ENCODE measurements at places on chromosomes 13 and 19.

- no peak for DNase-seq
These were observed 12.2 kb upstream of the RELB start for GRCh38 chr19:44988896-44989556.

DNA sequence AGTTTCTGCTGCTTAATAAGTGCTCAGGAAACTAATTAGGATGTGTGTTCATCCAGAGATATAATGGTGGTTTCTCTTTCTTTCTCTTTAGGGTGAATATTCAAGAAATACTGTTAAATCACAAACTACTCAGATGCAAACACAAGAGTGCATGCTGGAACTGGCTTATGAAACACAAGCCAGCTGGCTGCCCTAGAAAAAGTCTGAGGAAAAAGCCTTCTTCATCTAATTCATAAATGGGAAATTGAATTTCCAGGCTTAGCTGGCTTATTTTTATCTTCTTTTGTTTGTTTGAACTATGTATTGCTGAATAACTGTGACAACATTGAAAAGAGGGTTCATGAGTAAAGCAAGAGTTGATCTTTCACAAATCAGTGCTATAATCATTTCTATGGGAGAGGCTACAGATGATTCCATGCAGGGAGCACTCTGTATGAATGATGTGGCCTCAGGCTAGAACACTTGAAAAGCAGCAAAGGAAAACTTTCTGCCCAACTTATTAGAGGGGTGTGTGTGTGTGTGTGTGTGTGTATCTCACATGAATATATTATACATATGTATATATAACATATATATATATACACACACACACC lies 69.8 kb upstream of the SCEL start:
- DNase-seq, result no peak

DNA sequence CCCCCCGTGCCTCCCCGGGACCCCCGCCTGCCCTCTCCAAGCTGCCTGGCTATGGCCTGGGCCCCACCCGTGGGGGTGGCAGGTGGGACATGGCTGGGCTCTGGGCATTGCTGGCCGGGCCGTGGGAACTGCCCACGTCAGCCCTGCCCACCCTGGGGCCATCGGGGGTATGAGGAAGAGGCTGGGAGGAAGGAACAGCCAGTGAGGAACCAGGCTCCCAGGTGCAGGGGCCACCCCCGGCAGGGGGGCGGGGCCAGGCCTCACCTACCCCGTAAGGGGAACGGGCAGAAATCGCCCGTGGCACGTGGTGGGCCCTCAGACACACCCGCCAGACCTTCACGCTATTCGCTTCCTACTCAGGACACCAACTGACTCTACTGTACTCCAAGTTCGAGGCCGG lies 22.4 kb downstream of the TCF3 start:
- DNase-seq, result no peak

DNA sequence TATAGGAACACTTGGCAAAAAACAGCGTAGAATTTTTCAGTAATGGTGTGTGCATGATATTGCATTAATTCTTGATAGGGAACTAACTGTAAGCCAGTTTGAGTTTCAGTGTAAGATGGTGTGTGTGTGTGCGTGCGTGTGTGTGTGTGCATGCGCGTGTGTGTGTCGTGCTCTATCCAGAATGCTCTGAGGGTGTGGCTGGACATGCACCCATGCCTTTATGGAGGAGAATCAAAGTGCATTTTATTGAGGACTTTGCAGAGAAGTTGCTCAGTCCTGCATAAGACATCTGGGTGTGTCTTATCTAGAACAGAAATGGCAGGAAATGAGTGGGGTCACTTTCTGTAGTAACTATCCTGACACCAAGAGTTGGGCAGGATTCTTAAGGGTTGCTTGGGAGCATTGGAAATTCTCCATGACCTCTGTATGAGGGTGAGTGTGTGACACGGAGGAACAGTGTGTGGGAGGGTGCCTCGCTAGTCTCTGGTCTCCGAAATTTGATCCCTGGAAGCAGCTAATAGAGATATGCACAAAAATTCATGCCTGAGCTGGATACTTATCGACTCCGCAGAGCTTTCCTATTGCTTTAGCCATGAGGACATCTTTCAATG lies 252.2 kb downstream of the TSHZ3 start:
- no peak for DNase-seq

DNA sequence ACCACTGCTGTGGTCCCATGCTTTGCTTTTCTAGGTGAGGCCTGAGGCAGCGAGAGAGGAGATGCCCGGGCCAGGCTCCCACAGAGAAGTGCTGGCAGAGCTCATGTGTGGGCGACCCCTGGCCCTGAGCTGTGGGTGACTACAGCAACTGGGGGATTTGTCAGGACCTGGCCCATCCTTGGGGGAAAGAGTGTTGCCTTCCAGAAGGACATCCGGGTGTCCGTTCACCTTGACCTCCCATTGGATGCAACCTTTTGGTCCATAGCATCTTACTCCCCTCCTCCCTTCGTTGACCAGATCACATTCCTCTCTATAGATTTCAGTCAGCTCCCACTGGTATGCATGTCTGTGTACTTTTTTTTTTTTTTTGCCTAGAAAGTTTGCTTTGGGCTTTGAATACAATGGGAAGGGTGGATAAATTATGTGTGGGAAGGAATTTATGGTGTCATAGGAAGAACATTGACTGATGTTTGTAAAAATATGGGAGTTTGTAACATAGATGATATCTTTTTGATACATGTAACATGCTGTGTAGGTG lies 84.2 kb upstream of the RNF113B start:
- DNase-seq, result no peak

- no peak for DNase-seq
These were observed 472.0 kb downstream of the DACH1 start for GRCh38 chr13:71395053-71395452.

DNA sequence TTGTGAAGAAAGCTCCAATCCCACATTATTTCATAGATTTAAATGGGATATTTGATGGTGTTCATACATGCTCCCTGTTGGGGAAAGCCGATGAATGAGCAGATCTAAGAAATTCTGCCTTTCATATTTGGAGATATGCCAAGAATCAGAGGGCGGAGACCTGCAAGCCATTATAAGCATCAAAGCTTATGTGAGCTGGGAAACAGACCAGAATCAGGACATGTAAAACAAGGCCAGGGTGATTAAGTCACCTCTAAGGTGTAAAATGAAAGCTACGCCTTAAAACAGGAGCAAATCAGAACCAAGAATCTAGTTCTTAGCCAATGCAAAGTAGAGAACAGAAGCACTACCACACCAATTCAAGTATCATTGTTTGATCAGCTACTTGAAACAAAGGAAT lies 392.4 kb downstream of the DCT start:
- no peak for DNase-seq

DNA sequence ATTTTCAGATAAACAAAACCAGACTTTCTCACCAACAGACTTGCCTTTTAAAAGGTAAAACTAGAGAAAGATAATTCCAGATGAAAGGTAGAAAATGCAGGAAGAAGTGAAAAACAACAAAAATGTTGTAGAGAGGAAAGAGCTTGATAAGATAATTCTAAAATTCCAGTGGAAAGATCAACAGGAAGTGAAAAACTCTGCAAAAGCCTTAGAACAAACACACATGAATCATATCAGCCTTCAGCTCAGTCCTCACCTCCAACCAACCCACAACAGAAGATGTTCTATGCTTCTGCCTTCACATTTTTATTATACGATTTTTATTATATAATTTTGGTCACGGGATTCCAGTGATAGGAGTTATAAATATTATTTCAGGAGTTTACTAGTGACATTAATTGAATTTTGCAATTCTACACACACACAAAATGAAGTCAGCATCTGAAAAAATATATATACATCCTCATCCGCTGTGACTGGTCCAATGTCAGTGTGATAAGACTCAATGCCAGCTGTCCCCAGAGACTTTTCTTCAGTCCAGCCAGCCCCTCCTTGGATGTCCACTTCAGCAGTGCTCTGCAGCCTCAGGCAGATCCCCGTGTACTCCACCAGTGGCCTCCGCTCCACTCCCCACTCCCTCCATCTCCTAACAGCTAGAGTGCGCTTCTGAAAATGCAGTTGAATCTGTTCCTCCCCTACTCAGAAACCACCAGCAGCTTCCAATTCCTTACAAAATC lies 57.9 kb downstream of the GADD45B start:
- no peak for DNase-seq

GRCh38 chr19:4516939-4517300 lies 1.4 kb downstream of the PLIN4 start:
- DNase-seq, result no peak

DNA sequence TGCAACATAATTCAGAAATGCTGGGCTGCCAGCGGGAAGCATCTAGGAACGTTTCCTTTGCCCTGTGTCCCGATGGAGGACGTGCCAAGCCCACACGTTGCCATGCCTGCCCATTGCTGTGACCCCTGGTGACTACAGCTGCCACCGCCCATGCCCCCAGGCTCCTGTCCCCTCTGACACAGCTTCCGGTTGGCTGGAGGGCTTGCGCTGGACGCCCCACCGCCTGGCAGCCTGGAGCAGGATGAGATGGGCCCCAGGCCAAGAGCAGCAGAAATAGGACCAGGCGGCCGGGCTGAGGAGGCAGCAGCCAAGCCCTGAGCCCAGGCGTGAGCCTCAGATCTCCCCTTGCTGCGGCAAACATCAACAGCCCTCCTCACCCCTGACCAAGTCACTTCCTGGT lies 125.9 kb downstream of the COL4A2 start:
- DNase-seq, result peak; percentile 92

DNA sequence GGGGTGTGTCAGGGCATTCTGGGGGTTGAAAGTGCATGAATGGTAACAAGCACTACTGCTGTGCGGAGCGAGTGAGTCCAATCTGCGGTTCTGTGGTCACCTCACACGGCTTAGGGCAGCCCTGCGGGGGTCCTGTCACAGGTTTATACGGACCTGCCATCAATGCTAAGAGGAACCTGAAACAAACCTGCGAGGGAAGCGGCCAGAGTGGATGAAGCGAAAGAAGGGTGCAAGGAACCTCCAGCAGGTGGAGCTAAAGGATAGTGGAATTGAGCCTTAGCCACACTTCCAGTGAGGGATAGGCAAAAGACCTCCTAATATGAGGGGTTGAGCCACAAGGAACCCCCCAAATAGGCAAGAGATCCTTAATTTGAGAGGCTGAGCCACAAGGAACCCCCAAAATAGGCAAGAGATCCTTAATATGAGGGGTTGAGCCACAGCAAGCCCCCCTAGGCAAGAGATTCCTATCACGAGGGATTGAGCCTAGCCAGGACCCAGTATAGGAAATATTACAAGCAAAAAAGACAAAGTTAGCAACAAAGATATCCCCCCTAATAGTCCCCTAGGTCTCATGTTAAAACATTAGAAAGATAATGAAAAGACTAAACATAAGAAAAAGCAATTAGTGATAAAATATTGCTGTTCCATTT lies 6.3 kb upstream of the ZNF69 start:
- DNase-seq, result no peak

- no peak for DNase-seq
These were observed 43.1 kb downstream of the PDS5B start for GRCh38 chr13:32629313-32629712.

DNA sequence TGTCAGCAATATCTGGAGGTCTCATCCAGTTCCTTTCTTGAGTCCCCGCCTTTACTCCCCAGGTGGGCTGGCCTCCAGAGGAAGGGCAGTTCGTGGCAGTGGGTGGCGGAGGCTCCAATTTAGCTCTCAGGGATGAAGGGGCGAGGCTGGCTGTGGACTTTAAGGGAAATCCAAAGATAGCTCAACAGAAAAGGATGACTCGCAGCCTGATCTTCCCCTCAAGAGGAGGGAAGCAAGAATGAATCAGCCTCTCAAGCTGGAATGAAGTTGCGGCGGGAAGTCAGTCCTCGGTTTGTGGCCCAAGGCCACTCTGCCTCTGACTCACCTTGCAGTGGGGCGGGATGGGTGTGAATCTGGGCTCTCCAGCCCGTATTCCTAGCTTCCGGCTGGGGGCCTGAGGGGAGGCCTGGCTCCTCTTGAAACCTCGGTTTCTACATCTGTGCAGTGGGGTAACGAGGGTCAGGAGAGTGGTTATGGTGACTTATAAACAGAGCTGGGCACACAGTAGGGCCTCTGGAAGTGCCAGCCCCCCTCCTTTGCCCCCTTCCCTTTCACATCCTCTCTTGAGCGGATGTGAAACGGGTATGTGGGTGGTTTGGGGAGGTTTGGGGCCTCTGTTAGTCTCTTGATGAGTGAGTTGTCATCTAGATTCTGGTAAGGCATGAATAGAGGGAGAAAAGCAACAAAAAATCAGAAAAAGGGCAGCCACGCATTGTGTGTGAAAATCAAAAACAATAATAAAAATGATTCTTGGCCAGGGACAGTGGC lies 10.5 kb upstream of the SMG9 start:
- DNase-seq, result peak; percentile 90

DNA sequence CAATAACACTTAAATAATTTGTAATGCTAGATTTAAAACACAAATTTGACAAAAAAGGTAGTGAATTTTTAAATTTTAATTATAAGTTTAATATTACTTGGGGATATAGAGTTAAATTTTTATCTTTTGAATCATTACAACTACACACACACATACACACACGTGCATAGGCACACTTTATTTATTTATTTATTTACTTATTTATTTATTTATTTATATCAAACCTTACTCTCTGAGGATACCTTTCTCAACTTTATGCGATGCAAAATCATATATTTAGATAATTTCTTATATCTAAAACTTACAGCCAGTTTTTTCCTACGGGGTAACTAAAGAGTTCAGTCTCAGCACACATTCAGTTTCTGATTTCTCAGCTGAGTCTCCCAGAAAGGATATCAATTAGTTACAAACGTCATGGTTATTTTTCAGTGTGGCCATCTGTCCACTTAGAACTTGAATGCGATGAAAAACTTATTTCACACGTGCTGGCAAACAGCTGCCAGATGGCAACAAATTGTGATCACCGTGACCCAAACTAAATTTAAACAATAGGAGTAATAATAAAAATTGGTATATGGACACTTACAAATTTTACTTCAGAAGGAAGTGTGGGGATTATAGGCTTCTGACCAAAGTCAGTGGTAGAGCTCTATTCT lies 683.1 kb upstream of the PRR20A start:
- DNase-seq, result no peak

- DNase-seq, result no peak
These were observed 3.0 kb upstream of the ACSBG2 start for GRCh38 chr19:6132482-6132881.

DNA sequence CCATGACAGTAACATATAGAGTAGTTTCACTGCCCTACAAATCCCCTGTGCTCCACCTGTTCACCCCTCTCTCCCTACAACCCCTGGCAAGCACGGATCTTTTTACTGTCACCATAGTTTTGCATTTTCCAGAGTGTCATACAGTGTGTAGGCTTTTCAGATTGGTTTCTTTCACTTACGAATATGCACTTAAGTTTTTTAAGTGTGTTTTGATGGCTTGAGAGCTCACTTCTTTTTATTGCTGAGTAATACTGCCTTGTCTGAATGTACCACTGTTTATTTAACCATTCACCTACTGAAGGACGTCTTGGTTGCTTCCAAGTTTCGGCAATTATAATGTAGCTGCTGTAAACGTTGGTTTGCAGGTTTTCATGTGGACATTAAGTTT lies 175.1 kb downstream of the ITGBL1 start:
- no peak for DNase-seq

- no peak for DNase-seq
These were observed 3.0 kb downstream of the LTBP4 start for GRCh38 chr19:40604171-40604646.

- DNase-seq, result no peak
These were observed 10.9 kb downstream of the UBAC2 start for GRCh38 chr13:99211421-99212035.

Measured in ascending aorta (tissue), 2 donors.